ENCODE measurements at places on chromosomes 3 and 15.

DNA sequence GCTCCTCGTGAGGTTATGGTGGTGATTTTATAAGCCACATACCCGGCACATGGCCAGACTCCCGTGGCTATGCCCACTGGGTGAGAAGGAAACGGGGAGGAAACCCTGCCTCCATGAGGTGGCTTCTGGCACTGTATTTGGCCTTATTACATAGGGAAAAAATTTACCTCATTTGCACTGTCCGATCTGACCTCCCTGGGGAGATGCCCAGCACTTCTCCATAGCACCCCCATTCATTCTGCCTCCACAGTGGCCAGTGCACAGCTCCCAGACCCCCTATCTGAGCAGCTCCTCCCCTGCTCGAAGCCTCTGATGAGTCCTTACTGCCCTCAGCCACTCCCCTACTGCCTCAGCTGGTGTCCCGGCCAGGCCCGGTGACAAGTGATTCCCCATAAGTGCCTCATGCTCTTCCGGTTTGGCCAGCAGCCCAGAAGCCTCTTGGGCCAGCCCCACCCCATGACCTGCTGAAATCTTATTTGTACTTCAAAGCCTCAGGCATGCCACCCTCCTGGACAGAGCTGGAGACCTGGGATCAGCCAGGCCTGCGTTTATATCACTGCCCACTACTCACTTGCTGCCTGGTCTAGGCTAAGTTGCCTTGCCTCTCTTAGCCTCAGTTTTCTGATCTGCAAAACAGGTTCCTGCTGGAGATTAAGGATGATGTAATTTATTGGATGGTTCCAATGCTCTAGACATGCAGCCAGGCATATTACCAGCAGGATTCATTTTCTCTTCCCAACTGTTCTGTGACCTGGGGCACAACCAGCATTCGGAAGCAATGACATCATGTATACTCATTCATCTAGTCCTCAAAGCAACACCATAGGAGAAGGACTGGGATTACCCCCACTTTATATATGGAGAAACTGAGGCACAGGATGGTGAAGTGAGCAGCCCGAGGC, 30.6 kb upstream of the SLC6A6 start:
- peak; percentile 26 for DNase-seq

- peak; percentile 48 for DNase-seq
Measured at GRCh38 chr3:47266709-47267489, 15.7 kb downstream of the KIF9 start.

- no peak for DNase-seq
Measured at GRCh38 chr3:127213381-127213918, 20.5 kb downstream of the PRR23E start.

DNA sequence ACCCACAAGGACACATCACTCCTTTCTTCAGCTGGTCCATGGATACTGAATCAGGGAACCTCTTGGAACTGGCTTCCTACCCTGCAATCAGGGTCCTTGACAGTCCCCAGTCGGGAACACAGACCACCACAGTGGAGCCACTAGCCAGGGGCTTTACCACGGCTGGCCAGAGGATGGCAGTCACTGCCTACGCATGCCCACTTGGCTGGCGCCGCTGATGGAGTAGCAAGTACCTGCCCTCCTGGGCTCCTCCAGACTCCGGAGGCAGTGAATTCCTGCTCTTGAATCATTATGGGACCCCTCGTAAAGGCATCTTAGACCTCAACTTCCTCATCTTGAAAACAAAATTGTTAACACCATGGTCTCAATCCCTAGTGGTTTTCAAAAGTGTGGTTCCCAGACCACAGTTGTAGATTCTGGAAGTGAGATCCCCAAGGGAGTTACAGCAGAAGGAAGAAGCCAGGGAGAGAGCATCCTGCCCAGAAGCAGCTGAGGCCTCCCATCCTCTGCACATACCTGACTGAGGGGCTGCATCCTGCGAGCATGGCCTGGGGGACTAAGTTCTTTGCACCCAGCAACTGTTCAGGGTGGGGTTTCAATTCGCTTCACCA, 9.1 kb upstream of the SKIC8 start:
- DNase-seq = peak; percentile 55

GRCh38 chr3:26621906-26622620, 509 bp upstream of the LRRC3B start:
- DNase-seq = no peak

GRCh38 chr15:88605189-88606069, 15.7 kb upstream of the AEN start:
- no peak for DNase-seq

DNA sequence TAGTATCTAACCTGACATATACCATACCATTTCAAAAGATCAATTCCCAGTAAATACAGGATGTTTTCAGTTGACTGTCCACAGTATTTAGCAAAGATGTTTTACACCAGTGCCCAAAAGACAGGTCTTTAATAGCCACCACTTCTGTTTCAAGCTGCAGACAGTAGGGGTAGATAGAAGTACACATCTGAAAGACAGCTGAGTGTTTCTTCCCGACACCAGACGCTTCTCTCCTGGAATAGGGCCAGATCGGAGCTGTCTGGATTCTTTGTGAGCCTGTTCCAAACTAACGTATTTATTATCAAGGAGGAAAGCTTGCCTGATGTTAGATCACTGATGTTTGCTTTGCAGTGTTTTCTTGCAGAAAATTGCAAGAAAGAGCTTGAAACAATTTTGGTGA, 136.1 kb upstream of the RBMS3 start:
- DNase-seq = peak; percentile 64

GRCh38 chr3:65824166-65824565, 214.6 kb downstream of the MAGI1 start:
- DNase-seq = no peak

- DNase-seq = no peak
Measured at GRCh38 chr15:41511331-41511898, 2.2 kb downstream of the LTK start.

- no peak for DNase-seq
Measured at GRCh38 chr15:32676169-32676568, 34.7 kb downstream of the SCG5 start.

GRCh38 chr3:71110385-71111222, 472.9 kb downstream of the FOXP1 start:
- no peak for DNase-seq

DNA sequence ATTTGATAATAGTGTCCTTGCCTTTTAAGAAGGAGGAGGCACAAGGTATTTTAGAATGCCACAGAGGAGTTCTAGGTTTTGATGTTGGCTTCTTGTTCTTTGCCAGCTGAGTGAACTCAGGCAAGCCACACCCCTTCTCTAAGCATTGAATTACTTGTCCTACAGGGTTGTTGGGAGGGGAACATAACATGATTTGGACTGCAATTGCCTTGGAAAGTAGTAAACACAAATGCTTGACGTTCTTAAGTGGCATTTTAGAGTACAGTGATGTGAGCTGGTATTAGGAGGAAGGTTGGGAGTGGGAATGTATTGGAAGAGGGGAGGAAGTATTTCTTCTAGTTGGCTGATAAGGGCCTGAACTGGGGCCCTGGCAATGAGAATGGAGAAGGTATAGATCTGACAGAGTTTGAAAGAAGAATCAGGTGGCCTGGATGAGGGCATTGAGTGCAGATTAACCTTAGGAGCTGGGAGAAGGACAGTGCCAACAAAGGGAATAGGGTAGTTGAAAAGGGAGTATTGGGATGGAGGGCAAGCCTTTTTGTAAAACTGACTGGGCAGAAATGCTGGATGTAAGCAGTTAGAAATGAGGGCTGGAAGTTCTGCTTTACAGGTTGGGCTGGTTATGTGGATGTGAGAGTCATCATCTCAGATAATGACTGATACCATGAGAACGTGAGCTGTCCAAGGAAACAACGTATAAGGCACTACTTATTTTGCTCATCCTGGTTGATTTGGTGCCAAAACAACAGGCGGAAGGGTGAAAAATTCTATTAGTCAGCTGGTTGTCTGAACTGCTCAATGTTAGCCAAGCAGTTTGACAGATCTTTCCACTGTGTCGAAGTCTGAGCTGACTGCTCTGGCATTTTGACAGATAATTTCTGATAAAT, 16.7 kb downstream of the KAT2B start:
- peak; percentile 96 for DNase-seq

DNA sequence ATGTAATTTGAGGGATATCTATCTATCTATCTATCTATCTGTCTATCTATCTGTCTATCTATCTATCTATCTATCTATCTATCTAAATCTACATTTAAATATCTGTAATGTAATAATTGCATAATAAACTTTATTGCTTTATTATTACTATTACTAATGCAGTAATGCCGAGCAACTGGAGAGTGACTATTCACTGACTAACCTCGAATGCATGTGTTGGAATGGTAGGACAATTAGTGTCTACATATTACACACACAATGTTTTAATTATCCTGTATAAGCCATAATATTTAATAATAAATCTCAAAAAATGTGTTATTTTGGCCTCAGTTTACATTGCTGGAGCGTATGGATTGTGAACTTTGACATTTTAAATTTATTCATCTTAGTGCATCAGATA, 25.2 kb upstream of the CNTN3 start:
- DNase-seq = no peak

GRCh38 chr15:85407421-85408269, 27.2 kb downstream of the AKAP13 start:
- DNase-seq = peak; percentile 95

DNA sequence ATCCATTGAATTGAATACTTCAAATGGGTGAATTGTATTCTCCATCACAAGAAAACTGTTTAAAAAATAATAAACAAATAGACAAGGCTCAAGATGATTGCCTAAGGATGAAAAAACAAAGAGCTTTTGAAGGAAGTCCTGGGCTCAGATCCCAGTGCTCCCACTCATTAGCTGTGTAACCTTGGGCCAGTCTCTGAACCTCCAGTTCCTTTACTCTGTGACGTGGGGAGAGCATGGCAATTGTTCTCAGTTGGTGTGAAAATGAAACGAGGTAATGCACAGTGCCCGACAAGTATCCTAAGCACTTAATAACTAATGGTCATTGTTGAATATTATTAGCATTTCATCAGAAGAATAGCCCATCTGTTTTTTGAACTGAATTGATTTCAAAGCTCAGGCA, 40.7 kb downstream of the TNIK start:
- DNase-seq = no peak

DNA sequence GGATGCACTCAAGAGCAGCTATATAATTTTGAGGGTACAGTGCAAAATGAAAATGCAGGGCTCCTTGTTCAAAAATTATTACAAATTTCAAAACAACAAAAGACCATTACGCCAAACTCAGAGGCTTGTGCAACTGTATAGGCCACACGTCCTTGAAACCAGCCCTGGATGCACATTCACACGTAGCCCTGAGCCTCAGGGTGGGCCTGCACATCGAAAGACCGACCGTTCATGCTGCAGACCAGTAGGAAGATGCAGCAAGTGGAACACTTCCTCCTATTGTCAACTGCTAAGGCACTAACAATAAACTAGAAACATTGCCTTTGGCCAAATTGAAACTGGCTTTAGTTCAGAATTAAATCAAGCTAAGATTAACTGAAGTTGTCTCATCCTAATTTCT, 174.7 kb downstream of the SHOX2 start:
- DNase-seq = no peak

DNA sequence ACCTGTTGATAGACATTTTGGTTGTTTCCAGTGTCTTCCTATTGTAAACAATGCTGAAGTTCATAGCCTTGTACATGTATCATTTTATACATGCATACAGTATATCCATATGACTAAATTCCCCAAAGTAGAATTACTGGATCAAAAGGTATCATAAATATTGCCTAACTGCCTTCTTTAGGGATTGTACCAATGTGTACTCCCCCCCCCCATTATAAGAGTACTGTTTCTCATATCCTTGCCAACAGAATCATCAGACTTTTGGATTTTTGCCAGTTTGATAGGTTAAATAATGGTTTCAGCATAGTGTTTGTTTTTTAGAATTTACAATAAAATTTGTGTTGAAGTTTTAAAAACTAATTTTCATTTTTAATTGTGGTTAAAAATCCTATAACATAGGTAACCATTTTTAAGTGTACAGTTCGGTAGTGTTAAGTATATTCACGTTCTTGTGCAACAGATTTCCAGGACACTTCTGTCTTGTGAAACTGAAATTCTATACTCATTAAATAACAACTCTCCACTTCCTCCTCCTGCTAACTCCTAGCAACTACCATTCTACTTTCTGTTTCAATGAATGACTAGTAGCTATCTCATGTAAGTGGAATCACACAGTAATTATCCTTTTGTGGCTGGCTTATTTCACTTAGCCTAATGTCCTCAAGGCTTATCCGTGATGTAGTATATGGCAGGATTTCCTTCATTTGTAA, 30.8 kb upstream of the MAP3K13 start:
- DNase-seq = peak; percentile 77

- DNase-seq = no peak
Measured at GRCh38 chr3:2774481-2775249, 335.5 kb downstream of the IL5RA start.

DNA sequence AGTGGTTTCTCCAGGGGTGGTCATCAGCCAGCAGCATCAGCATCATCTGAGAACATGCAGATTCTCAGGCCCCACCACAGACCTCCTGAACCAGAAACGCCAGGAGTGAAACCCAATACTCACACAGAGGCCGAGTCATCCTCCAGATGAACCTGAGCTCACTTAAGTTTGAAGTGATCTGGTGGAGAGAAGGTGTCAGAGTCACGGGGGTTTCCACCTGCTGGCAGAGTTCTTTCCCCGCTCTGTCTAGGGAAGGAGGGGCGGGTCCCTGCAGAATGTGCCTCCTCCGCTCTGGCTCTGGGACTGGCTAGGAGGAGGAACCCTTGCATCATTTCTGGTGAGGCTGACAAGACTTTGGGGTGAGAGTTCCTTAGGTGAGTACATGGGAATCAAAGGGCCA, 13.3 kb upstream of the KIF23 start:
- peak; percentile 63 for DNase-seq

DNA sequence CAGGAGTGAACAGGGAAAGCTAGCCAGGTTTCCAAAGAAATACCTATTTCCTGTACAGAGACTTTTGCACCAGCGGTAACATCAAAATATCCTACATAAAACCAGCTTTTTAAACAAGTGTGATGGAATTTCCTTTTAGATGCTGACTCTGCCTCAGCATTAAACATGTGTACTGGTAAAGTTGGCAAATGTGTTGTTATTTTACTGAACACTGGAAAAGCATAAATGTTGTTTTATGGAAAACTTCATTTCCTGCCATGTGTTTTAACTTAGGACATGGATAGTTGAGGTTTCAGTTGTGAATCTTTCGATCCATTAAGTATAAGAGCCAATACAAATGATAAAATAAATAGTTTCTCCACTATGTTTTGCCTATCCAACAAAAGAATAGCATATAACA, 15.7 kb downstream of the OXNAD1 start:
- no peak for DNase-seq

DNA sequence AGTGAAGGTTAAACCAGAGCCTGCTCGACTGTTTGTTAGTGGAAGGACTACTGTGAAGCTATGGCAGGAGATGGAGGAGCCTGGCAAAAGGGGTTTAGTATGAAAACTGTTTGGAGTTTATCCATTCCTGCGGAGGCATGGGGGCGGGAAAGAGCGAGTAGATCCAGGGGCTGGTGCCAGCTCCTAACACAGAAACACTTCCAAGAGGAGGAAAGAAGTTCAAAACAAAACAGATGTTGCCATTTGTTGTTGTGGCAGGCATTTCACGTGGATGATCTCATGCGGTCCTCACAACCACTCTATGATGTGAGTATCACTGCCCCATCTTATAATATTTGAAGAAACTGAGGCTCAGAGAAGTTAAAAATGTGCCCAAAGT, 30.7 kb upstream of the KY start:
- DNase-seq = no peak
